ENCODE measurements at places on chromosomes 16 and 17.
A peak's percentile ranks its signal among the peaks of the same experiment; 100 is the strongest.

DNA sequence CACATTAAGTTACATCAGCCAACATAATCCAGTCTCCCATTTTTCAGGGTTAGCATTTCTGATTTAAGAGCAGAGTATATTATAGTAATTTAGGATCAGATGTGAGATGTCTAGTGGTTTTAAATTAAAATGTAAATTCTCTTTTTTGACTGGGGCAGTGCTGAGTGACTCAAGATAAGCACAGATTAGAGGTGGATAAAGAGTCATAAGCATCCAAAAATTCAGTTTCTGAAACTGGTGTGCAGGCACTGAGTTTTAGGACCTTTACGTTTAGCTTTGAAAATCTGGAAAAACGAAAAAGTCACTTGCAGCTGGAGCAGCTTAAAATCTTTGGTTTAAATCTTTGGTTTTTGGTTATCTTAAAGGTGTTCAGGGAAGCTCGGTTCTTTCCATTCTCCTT lies 190.7 kb downstream of the FTO start:
- DNase-seq: no peak
- H3K4me3 ChIP-seq: no peak overlapping the region
- H3K36me3 ChIP-seq: peaks cover 3% of the 10 kb centered on the region
- H3K27me3 ChIP-seq: no peaks in the 10 kb centered on the region
- peaks cover 16% of the 10 kb centered on the region for H3K4me1 ChIP-seq
- H3K27ac ChIP-seq: no peak overlapping the region

DNA sequence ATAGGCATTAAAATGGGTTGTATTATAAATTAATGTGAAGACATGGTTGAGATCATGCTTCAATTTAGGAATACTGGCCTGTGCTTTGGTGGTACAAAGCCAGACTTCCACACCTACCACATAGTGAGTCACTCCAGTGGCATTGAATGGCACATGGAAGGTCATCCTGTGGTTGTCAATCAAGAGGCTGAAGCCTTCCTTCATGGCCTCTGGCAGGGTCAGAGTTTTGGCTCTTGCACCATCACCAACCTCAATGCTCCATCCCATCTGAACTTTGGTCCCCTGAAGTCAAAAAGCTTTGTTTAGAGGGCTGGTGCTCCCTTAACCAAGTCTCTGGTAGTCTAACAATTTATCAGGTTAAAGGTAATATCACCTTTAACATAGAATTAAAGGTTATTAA lies 6.1 kb downstream of the ZP2 start:
- H3K27ac ChIP-seq: no peak overlapping the region
- H3K27me3 ChIP-seq: peaks cover 57% of the 10 kb centered on the region
- no peaks in the 10 kb centered on the region for H3K4me1 ChIP-seq
- no peak overlapping the region for H3K4me3 ChIP-seq
- no peak for DNase-seq
- peaks cover 3% of the 10 kb centered on the region for H3K36me3 ChIP-seq

- peaks cover 4% of the 10 kb centered on the region for H3K4me1 ChIP-seq
- H3K36me3 ChIP-seq: no peaks in the 10 kb centered on the region
- peaks cover 7% of the 10 kb centered on the region for H3K27me3 ChIP-seq
- DNase-seq: no peak
- no peak overlapping the region for H3K4me3 ChIP-seq
Measured at GRCh38 chr16:46743232-46743719, 4.9 kb downstream of the MYLK3 start.

- no peak overlapping the region for H3K4me3 ChIP-seq
- H3K36me3 ChIP-seq: peaks cover 10% of the 10 kb centered on the region
- H3K27ac ChIP-seq: no peak overlapping the region
- no peak for DNase-seq
- H3K4me1 ChIP-seq: no peaks in the 10 kb centered on the region
Measured at GRCh38 chr17:63289931-63290330, 156.2 kb downstream of the CYB561 start.

GRCh38 chr16:81576696-81577095 lies 132.1 kb downstream of the CMIP start:
- DNase-seq: no peak
- H3K27me3 ChIP-seq: no peaks in the 10 kb centered on the region
- no peak overlapping the region for H3K27ac ChIP-seq
- peaks cover 6% of the 10 kb centered on the region for H3K4me1 ChIP-seq
- no peaks in the 10 kb centered on the region for H3K36me3 ChIP-seq

DNA sequence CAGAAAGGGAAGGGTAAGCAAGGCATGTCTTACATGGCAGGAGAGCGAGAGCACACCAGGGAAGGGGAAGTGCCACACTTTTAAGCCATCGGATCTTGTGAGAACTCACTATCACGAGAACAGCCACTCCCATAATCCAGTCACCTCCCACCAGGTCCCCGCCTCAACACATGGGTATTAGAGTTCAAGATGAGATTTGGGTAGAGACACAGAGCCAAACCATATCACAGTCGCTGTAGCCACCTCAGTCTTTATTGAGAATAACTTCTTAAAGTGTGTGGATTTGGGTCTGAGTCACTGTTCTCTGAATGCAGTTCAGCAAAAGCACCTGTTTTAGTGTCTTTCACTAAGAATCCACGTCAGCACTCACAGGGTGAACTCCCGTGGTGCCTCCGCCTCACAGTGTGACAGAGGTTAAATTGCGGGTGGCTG lies 195.2 kb upstream of the CHMP6 start:
- peaks cover 2% of the 10 kb centered on the region for H3K36me3 ChIP-seq
- peaks cover 20% of the 10 kb centered on the region for H3K4me1 ChIP-seq
- no peak for DNase-seq
- H3K27me3 ChIP-seq: no peaks in the 10 kb centered on the region

DNA sequence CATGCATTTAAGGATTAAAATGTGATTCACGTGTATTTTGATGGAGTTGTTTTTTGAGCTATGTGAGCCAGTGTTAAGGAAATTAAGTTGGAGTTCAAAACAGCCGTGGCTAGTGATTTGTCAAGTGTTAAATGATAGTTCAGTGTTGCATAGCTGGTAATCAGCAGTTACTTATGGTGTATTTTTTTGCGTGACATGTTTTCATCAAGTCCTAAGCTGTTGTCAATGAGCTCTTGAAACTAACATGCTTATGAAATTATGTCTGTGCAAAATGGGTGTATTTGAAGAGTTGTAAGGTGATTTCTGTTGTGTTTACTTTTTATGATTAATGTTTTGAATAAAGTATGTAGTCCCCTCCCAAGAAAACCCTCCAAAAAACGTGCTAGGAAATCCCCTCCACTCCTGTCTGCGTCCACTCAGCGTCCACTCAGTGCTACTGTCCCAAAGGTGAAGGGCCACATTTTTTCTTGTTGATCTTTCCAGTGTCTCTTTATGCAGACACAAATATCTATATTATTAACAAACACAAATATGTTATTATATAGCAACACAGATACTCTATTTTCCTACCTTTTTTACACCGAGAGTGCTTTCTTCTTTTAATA lies 30.0 kb downstream of the USP10 start:
- no peaks in the 10 kb centered on the region for H3K36me3 ChIP-seq
- no peak for DNase-seq
- peak overlapping the region; percentile 29 for H3K27ac ChIP-seq
- peaks cover 30% of the 10 kb centered on the region for H3K4me1 ChIP-seq

Data from T-helper 17 cell (primary cell).